ENCODE measurements at places on chromosomes 5 and 9.

DNA sequence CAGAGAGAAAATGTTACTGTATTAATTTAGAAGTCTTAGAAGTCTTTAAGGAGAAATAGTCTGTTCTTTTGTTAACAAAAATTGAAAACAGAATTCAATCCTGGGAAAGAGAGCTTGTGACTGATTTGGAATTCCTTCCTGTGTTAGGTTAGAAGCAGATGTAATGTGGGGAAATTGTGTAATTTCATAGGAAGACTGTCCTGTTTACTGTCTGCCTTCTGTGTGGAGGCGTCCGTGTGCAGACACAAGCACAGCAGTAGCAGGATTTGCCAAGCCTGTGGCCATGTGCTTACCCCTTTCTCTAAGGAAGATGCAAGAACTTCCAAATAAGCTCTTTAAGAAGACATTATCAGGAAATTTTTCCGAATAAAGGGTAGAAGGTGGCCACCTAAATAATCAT lies 36.7 kb upstream of the F2R start:
- H3K27ac ChIP-seq, result no peak overlapping the region
- no peaks in the 10 kb centered on the region for H3K36me3 ChIP-seq
- no peaks in the 10 kb centered on the region for H3K4me1 ChIP-seq
- no peaks in the 10 kb centered on the region for H3K27me3 ChIP-seq
- no peak for DNase-seq

DNA sequence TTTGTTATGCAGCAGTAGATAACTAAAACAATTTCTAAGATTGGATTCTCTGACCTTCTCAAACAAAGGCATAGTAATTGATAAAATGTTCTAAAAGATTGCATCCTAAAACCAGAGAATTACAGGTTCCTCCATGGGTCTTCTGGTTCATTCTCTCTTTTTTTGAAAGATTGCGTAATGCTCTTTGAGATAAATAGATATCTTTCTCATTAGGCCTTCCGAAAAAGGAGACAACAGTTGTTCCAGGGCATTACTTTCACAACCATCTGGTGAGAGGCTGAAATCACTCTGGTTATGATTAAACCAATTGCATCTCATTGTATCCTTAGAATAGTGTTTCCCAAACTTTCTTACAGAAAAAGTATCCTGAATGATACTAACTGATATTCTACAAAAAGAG lies 174.7 kb upstream of the NREP start:
- no peak overlapping the region for H3K27ac ChIP-seq
- peaks cover 8% of the 10 kb centered on the region for H3K4me1 ChIP-seq

- DNase-seq, result no peak
- peak overlapping the region; percentile 79 for H3K4me3 ChIP-seq
Observed at GRCh38 chr5:139649082-139649991, 1.2 kb downstream of the CXXC5 start.

- H3K27ac ChIP-seq, result no peak overlapping the region
- H3K36me3 ChIP-seq, result peaks cover 3% of the 10 kb centered on the region
- H3K4me3 ChIP-seq, result no peak overlapping the region
Observed at GRCh38 chr5:171899792-171900191, 106.6 kb downstream of the FBXW11 start.

GRCh38 chr5:154467655-154468354 lies 10.2 kb downstream of the HAND1 start:
- no peak overlapping the region for H3K27ac ChIP-seq
- no peaks in the 10 kb centered on the region for H3K4me1 ChIP-seq
- peak; percentile 80 for DNase-seq
- no peaks in the 10 kb centered on the region for H3K36me3 ChIP-seq

GRCh38 chr9:3241290-3241689 lies 284.5 kb downstream of the RFX3 start:
- no peak overlapping the region for H3K27ac ChIP-seq
- H3K27me3 ChIP-seq, result no peaks in the 10 kb centered on the region
- H3K36me3 ChIP-seq, result peaks cover 3% of the 10 kb centered on the region
- no peaks in the 10 kb centered on the region for H3K4me1 ChIP-seq

GRCh38 chr5:157280927-157281326 lies 15.0 kb downstream of the CYFIP2 start:
- H3K27me3 ChIP-seq, result no peaks in the 10 kb centered on the region
- H3K4me1 ChIP-seq, result peaks cover 2% of the 10 kb centered on the region
- H3K36me3 ChIP-seq, result no peaks in the 10 kb centered on the region
- no peak overlapping the region for H3K27ac ChIP-seq
- no peak overlapping the region for H3K4me3 ChIP-seq

- H3K4me3 ChIP-seq, result no peak overlapping the region
- no peaks in the 10 kb centered on the region for H3K27me3 ChIP-seq
- no peaks in the 10 kb centered on the region for H3K4me1 ChIP-seq
Observed at GRCh38 chr5:157164521-157164920, 1.5 kb downstream of the GARIN3 start.

DNA sequence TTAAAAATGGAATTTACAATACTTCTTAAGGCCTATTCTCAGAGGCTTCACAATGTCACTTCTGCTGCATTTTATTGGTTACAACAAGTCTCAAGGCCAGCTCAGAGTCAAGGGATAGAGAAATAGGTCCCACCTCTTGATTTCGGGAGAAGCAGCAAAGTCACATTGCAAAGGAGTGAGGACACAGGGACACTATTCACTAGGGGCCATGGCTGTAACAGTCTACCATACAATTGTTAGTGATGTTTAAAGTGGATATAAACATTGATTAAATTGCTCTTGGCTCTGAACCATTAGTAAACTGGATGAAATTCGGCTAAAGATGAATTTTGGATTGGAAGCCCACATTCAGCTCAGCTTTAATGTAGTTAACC lies 21.7 kb upstream of the CMBL start:
- H3K36me3 ChIP-seq, result no peaks in the 10 kb centered on the region
- H3K4me1 ChIP-seq, result no peaks in the 10 kb centered on the region
- H3K27me3 ChIP-seq, result no peaks in the 10 kb centered on the region

- no peaks in the 10 kb centered on the region for H3K4me1 ChIP-seq
- no peak overlapping the region for H3K4me3 ChIP-seq
- no peaks in the 10 kb centered on the region for H3K27me3 ChIP-seq
- H3K36me3 ChIP-seq, result no peaks in the 10 kb centered on the region
- no peak overlapping the region for H3K27ac ChIP-seq
- no peak for DNase-seq
Observed at GRCh38 chr5:137372773-137373160, 126.4 kb downstream of the SPOCK1 start.

GRCh38 chr5:158155067-158155466 lies 296.1 kb upstream of the CLINT1 start:
- no peak for DNase-seq
- no peak overlapping the region for H3K4me3 ChIP-seq
- no peaks in the 10 kb centered on the region for H3K27me3 ChIP-seq
- H3K27ac ChIP-seq, result no peak overlapping the region
- H3K36me3 ChIP-seq, result no peaks in the 10 kb centered on the region

GRCh38 chr9:84315278-84315877 lies 25.2 kb downstream of the SLC28A3 start:
- no peaks in the 10 kb centered on the region for H3K36me3 ChIP-seq
- peak; percentile 64 for DNase-seq
- no peaks in the 10 kb centered on the region for H3K27me3 ChIP-seq
- H3K4me1 ChIP-seq, result no peaks in the 10 kb centered on the region

DNA sequence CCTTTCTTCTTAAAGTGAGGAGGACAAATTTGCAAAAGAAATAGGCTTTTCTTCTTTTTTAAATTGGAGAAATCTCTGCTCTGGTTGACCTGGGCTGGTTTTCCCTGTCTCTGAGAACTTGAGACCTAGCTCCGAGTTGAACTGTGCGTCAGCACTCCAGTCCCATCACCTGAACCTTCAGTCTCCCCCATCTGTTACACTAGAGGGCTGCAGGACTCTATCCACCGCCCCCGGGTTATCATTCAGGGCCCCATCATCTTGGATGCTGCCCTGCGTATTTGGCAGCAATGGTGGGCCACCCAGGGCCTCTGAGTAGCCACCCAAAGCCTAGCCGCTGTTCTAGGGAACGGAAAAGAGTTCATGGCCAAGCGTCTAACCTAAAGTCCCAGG lies 2.5 kb downstream of the FOXE1 start:
- no peak overlapping the region for H3K4me3 ChIP-seq
- peaks cover 2% of the 10 kb centered on the region for H3K4me1 ChIP-seq
- H3K36me3 ChIP-seq, result no peaks in the 10 kb centered on the region
- peaks cover 31% of the 10 kb centered on the region for H3K27me3 ChIP-seq
- no peak overlapping the region for H3K27ac ChIP-seq
